PC-3 (cell line): ENCODE measurements at places on chromosomes 1 and 21. TPM values are rescaled to one million over a fixed set of nuclear protein-coding genes. Genes with fewer than 3 reads are reported as not detected.

DNA sequence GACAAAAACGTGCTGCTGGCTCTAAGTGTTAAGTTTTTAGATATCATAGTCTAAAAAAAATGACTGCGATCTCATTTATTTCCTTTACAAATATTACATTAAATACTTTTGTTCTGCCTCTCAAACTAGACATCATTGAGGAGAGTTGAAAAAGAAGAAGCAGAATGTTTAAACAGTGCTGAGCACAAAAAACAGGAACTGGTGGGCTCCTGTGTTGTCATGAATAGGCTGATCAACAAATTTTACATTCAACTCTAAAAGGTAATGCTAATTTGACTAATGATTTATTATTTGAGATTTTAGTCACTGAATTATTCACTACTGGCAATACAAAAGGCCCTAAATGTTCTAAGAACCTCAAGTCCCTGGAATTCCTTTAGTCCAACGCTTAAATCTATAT, 66.1 kb downstream of the GPATCH2 start:
- no peak for DNase-seq

- no peak for DNase-seq
These were observed 28.3 kb downstream of the RHOU start for GRCh38 chr1:228763561-228763960.

- no peak for DNase-seq
These were observed 673.6 kb downstream of the MATN1 start for GRCh38 chr1:30049748-30050296.

GRCh38 chr1:159197561-159198557, 6.8 kb upstream of the ACKR1 start:
- DNase-seq, result peak; percentile 88

DNA sequence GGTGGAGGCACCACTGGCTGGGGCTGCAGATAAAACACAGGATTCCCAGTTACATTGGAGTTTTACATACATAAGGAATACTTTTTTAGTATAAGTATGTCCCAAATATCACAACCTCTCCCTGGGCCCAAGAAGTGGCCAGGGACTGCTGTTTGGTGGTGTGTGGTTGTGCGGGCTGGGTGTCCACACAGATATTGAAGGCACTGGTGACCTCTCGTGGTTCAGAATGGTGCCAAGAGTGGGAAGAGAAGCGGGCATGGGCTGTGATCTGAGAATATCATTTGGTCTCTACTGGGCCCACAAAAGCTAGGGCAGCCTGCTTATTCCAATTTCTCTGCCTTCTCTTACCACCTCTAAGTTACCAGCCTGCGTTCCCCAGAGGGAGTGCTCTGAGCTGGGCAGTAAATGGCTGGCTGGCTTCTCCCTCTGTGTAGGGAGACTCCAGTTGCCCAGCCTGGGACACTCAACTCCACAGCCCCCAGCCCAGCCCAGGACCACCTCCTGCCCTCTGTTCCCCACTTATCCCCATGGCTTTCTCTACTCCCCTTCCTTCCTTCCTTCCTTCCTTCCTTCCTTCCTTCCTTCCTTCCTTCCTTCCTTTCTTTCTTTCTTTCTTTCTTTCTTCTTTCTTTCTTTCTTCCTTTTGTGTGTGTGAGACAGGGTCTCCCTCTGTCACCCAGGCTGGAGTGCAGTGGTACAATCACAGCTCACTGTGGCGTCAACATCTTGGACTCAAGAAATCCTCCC, 42.8 kb upstream of the RD3 start:
- no peak for DNase-seq

- DNase-seq, result no peak
These were observed 1557.4 kb downstream of the PLA2G4A start for GRCh38 chr1:188386161-188386560.

- no peak for DNase-seq
These were observed 3.7 kb upstream of the SDE2 start for GRCh38 chr1:226002667-226003501.

- no peak for DNase-seq
These were observed 74.2 kb upstream of the CXADR start for GRCh38 chr21:17438635-17439034.

DNA sequence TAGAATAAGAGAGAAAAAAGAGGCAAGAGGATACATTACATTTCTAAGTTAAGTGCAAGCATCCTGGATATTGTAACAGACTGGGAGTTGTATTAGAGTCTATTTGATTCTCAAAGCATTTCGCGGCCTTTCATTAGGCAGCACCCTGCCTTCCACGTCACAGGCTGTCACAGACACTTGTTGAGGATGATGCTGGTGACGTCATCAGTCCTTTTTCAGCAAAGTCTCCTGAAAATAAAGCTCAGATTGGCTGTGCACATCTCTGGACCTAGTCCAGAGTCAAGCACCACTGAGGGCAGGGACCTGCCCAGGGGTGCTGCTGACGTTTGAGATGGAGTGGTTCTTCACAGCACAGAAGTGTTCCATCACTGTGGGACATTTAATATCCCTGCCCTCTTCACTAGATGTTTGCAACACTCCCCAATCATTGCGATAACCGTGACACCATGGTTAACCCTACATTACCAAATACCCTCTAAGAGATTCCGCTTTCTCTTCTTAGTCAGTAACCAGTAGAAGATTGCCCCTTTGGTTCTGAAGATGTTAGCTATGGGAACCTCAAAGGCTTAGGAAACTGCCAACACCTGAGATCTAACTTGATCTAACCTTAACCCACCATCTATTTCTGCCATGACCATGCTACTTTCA, 72.7 kb upstream of the F3 start:
- no peak for DNase-seq

GRCh38 chr1:234369033-234369430, 4.2 kb upstream of the COA6 start:
- no peak for DNase-seq

Gene HNRNPU
- 431 and 503 TPM in 2 replicates for total RNA-seq

Gene CD55
- total RNA-seq, result 101 and 108 TPM in 2 replicates

Gene MRAP
- not detected in 2 replicates for total RNA-seq

Gene KPRP
- total RNA-seq, result not detected in 2 replicates

Gene ANKRD34A
- 0.29 and 2.8 TPM in 2 replicates for total RNA-seq
